ENCODE measurements at places on chromosomes 5 and 9. TPM values are rescaled to one million over a fixed set of nuclear protein-coding genes. Genes with fewer than 3 reads are reported as not detected.

DNA sequence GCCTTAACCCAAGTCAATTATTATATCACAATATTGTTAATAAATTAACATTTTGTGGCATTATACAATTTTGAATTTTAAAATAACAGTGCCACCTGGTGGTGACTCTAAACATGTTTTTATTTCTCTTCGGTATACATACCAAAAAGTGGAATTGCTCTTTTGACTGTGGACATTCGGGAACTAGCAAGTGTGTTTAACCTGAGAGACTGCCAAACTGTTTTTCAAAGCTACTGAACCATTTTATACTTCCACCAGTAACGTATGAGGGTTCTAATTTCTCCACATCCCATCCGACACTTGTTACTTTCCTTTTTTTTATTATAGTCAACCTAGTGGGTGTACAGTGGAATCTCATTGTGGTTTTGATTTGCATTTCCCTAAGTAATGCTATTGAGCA is 18.3 kb upstream of the HSDL2 start:
- no peak for DNase-seq

Gene PIP5KL1
- total RNA-seq, result not detected

Gene FAM169A
- 4.1 TPM for total RNA-seq

- DNase-seq, result no peak
Observed at GRCh38 chr9:95880021-95880690, 4.7 kb downstream of the ERCC6L2 start.

Gene PPP2R2B
- total RNA-seq, result 1.8 TPM

Gene PCDHGA2
- 7.0 TPM for total RNA-seq

Gene ZNF346
- total RNA-seq, result 9.8 TPM

Gene ZNF462
- 34.5 TPM for total RNA-seq

DNA sequence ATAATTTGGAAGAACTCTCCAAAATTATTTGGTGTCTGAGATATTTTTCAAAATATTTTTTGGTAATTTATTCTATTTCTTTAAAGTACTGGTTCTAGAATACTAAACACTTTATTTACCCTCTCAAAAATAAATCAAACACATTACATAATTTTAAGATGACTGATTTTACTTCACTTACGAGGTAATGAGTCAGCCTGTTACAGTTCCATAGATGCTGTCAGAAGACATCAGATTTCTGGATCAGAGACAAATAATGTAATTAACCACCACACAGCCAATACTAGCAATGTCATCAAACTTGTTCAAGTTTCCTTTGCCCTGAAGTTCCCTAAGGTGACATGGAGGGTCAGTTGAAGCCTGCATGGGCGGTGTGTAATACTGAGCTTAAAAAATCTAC is 106.1 kb upstream of the CDH9 start:
- no peak for DNase-seq

Gene ZNF189
- total RNA-seq, result 28.0 TPM

- no peak for DNase-seq
Observed at GRCh38 chr9:95129476-95130291, 187.8 kb downstream of the FANCC start.

GRCh38 chr5:19555876-19556275 is 432.1 kb downstream of the CDH18 start:
- no peak for DNase-seq

Gene PCDHGA9
- 6.7 TPM for total RNA-seq

Gene FBXW11
- total RNA-seq, result 82.6 TPM

DNA sequence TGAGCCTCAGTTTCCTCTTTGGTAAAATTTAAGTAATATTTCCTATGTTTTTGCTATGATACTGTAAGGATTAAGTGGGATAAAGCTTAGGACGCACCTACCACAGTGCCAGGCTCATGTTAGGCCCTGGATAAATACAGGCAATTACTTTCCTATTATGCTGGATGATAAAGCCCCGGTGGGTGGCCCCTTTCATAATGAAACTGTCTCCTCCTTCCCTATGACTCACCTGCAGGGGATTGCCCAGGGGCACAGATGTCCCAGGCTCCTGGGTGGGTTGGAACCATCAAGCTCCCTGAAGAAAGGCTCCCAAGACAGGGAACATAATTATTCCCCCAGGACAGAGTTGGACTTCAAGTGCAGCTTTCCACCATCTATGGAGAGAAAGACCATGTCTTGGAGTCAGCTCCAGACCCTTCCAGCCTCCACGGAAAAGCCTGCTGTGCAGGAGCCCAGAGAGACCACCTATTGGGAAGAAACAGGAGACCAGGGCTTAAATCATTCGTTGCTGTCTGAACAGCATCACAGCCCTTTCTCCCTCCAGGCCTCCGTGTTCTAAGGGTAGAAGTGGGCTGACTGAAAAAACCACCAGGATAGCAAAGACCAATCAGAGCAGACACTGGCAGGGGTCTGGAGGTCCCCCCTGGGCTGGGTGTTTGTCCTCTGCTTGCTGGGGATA is 43.2 kb upstream of the FOXE1 start:
- no peak for DNase-seq

Gene CCL28
- total RNA-seq, result 0.45 TPM

- DNase-seq, result no peak
Observed at GRCh38 chr9:64066736-64067368, 1218.2 kb downstream of the FOXD4L5 start.

DNA sequence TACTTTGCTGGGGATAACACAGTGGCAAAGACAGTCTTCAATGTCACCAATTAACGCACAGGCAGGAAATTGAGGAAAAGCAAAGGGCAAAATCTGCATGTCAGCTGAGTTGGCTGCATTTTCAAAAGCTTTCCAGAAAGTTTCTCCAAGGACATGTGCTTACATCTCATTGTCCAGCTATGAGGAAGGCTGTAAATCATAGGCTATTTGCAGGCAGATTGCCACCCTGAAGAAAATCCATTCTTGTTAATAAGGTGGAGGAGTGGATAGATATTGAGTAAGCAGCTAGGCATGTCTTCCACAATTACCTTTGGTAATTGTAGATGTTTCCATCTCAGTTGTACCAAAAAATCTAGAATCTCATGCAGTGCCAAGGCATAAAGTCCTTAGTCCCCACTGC is 278.0 kb upstream of the NUDT12 start:
- DNase-seq, result no peak

Gene THBS4
- total RNA-seq, result 96.9 TPM

- no peak for DNase-seq
Observed at GRCh38 chr5:157570531-157571200, 4.9 kb downstream of the ADAM19 start.

GRCh38 chr9:113221800-113222481 is 597 bp downstream of the SLC31A1 start:
- DNase-seq, result no peak

Gene IL5
- not detected for total RNA-seq

GRCh38 chr9:34884747-34885189 is 73.3 kb upstream of the PHF24 start:
- no peak for DNase-seq

DNA sequence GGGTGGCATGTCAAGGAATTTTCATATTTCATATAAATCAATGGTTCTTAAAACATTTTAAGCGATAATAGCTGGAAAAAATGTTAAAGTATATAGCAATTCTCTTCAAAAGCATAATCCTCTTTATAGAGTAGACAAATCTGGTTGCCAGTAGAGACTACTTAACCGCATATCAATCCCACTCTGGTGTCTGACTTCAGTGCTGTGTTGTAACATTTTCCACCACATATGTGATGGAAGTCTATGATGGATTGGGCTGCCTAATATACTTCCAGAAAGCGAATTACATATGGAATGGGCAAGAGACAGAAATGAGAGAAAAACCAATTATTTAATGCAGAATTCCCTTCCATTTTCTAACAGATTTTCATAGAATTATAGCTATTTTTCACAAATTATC is 54.3 kb downstream of the FBN2 start:
- no peak for DNase-seq

- DNase-seq, result no peak
Observed at GRCh38 chr5:160081495-160081894, 37.8 kb downstream of the PWWP2A start.

DNA sequence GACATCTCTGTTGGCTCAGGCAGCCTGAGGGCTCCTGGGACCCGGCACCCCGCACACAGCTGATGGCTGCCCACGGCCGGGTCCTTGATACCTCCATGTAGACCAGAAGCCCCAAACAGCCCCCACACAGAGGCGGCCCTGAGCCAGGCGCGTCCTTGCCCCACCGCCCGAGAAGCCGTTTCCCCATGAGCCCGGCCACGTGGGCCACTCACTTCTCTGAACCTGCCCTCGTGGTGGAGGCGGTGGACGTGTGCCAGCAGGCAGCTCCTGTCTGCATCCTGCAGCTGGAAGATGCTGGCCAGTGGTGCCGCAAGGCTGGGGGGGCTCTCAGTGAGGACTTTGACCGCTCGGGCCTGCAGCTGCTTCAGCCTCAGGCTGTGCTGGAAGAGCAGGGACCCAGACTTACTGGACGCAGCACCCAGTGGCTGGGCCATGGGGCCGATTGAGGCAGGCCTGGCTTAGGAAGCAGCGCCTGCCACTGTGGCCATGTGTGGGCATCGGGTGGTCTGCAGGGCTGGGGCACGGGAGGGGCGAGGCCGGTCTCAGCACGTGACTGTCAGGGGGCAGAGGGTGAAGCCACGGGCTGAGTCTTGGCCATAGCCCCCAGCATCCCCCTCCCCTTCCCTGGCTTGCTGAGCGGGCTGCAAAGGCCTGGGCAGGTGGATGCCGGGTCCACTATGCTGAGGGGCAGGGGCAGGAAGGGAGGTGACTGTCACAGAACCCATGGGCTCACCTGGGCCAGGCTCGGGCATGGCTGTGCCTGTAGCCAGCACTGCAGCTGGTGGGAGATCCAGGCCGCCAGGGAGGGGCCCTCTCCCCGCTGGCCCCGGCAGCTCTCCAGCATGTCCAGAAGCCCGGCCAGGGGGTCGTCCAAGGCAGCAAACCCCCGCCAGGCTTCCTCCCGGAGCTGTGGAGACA is 50.0 kb downstream of the EXD3 start:
- no peak for DNase-seq

Gene PDE8B
- 2.4 TPM for total RNA-seq

Gene SLC36A2
- 0.35 TPM for total RNA-seq

Gene C6
- total RNA-seq, result 49.3 TPM

DNA sequence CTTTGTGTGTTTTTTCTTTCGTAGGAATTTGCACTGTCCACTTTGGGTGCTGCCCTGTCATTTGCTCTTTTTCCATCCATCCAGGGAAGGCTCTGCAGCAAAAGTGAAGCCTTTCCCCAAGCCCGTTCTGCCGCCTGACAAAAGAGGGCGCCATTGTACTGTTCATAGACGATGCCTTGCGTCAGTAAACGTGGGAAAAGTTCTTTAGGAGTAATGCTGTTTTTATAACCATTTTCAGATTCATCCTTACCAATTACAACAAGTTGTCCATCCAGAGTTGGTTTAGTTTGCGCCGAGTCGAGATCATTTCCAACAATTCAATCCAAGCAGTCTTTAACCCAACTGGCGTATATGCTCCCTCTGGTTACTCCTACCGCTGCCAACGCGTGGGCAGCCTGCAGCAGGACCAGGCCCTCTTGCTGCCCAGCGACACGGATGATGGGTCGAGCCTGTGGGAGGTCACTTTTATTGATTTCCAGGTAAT is 34.3 kb upstream of the RPS23 start:
- peak; percentile 64 for DNase-seq

Gene PCDHGA5
- 7.1 TPM for total RNA-seq

DNA sequence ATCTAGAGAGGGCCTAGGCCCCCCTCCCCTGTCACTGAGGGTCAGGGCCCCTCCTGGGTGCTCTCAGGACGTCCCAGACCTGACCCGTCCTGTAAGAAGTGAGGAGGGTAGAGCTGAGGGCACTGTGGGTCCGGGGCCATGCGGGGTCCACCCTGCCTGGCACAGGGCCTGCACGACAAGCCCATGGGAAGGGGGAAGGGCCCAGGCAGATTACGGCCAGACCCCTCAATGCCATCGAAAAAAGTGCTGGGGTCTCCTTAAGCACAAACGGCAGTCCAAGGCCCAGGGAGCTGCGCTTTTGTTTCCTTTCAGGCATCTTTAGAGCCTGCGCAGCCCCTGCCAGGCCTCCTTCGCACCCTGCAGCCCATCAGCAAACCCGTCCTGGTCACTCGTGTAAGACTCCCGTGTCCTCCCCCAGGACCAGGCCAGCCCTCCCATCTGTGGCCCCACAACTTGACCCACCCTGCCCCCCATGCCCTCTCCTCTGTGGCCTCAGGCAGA is 4.4 kb upstream of the EXOC3 start:
- peak; percentile 3 for DNase-seq

DNA sequence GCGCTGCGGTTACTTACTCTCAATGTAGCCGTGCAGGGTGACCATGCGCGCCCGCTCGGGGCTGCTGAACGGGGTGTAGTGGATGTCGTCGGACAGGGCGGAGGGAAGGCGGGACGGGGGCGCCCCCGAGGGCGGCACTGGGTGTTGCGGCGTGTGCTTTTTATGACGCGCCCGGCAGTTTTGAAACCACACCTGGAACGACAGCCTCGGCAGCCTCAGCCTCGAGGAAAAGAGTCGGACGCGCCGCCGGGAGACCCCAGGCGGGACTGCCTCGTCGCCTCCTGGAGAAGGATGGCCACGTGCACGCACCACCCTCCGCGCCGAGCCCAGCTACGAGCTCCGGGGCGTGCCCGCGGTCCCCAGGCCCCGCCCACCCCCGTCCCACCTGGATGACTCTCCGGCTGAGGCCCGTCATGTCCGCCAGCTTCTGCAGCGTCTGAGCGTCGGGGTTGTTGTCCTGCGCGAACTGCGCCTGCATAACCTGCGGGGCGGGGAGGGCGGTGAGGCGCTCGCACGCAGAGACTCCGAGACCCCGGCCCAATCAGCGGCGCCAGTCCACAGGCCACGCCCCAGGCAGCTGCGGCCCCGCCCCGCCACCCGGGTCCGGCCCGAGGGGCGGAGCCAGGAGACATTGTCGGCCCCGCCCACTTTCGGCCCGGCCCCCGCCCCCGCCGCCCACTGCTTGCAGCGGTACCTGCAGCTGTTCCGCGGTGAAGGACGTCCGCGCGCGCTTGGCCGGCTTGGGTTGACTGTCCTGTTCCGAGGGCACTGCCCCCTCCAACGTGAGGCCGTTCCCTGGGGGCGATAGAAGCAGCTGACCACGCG is 15.0 kb downstream of the LHX6 start:
- DNase-seq, result no peak

GRCh38 chr5:167268337-167268736 is 1023.1 kb upstream of the WWC1 start:
- DNase-seq, result no peak

GRCh38 chr5:6468104-6468503 is 19.4 kb downstream of the UBE2QL1 start:
- DNase-seq, result no peak

- DNase-seq, result no peak
Observed at GRCh38 chr5:111653408-111653807, 103.6 kb downstream of the NREP start.

Gene NRARP
- total RNA-seq, result 10.7 TPM
